Activated T-cell treated with anti-CD3 and anti-CD28 coated beads, Interleukin-2, amount 50 U/mL, for 48 hours (primary cell): ENCODE measurements at places on chromosomes 12 and 14.
A peak's percentile ranks its signal among the peaks of the same experiment; 100 is the strongest.

- no peak for DNase-seq
Observed at GRCh38 chr12:52634266-52635056, 16.1 kb upstream of the KRT73 start.

DNA sequence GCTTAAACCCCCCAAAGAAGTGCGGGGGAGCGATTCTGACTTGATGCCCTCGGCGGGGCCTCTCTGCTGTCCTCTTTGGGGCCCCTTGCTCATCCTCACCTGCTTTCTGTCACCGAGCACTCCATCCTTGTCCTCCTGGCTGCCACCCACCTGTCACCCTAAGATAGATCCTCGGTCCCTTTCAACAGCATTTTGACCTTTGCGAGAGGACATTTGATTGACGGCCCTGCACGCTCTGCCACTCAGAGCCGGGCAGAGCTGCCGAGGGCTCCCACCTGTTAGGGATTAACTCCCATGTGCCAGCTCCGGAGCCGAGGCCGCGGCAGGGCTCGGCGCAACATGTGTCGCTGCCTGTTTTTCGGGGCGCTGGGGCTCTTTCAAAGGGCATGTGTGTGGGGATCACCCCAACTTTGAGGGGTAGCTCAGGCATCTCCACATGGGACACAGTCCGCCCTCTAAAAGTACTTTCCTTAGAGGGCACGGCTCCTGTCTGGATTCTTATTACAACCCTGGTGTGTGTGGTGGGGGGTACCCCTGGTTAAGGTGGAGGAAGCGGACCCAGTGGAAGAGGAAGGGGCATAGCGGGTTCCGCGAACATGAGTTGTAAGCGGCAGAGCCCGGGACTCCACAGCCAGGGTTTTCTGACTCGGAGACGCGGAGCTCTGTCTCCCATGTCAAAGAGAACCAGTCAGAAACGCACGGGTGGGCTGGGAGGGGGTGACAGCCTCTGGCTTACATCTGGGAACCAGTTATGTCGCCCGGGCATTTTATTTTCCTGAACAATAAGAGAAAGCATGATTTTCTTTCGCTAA is 811 bp upstream of the MEG3 start:
- DNase-seq: no peak

GRCh38 chr14:77347751-77348150 is 26.9 kb downstream of the GSTZ1 start:
- no peak for DNase-seq

- peak; percentile 92 for DNase-seq
Observed at GRCh38 chr12:50283229-50283923, at the start of gene LIMA1. Gene LIMA1 (minus strand): TSS chr12:50283520. CDS start chr12:50248751, 34,769 bp downstream.

GRCh38 chr14:67514650-67515385 is 18.3 kb upstream of the PLEKHH1 start:
- peak; percentile 45 for DNase-seq

- no peak for DNase-seq
Observed at GRCh38 chr12:33536431-33536830, 96.8 kb upstream of the SYT10 start.

- peak; percentile 41 for DNase-seq
Observed at GRCh38 chr12:104890476-104891096, 67.5 kb downstream of the SLC41A2 start.

DNA sequence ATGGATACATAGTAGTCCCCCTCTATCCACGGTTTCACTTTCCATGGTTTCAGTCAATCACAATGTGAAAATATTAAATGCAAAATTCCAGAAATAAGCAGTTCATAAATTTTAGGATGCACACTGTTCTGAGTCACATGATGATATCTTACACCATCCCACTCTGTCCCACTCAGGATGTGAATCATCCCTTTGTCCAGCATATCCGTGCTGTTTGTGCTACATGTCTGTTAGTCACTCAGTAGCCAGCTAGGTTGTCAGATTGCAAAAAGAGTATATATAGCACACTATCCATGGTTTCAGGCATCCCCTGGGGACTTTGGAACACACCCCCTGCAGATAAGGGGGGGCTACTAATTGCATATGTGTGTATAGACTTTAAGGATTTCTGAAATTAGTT is 8.1 kb upstream of the NAA30 start:
- no peak for DNase-seq

GRCh38 chr12:2432856-2433255 is 361.9 kb upstream of the FKBP4 start:
- DNase-seq: no peak

- no peak for DNase-seq
Observed at GRCh38 chr12:92210071-92210470, 64.4 kb upstream of the BTG1 start.

DNA sequence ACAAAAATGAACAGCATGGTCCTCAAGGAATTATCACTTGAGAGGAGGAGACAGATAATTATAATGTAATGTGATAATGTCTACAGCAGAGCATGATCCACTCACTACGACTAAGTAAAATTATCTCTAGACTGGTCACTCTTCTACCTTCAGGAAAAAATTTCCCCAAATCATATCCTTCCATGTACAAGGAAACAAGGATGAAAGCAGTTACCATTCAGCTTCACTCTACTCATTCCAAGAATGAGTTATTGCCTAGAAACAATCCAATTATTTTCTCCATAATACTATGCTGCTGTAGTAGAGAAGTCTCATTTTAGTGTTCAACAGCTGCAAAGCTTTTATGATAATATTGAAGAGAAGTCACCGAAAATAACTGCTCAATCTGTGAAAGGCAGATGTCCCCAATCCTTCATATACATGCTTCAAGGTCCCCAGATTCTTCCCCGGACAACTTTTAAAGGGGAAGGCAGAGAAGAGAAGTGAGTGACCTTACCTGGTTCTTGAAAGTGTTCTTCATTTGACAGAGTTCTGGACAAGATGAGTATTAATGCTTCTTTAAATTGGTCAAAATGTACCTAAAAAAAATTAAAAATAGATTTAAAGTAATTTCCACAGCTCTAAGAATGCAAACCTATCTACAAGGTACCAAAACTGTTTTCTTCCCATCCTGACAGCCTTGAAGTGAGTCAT is 24.6 kb downstream of the NIN start:
- DNase-seq: no peak

GRCh38 chr12:110074089-110074488 is 25.8 kb upstream of the C12orf76 start:
- DNase-seq: no peak

DNA sequence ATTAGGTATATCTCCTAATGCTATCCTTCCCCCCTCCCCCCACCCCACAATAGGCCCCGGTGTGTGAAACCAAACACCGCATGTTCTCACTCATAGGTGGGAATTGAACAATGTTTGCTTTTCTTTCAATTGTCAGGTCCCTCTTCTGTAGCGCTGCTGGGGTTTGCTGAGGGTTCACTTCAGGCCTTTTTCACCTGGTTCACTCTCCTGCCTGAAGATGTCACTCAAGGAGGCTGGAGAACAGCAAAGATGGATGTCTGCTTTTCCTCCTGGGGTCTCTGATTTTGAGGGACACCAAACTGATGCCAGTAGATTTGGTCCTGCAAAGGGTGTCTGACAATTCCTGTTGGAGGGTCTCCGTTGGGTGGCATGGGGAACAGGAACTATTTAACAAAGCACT is 35.8 kb downstream of the KLRK1 start:
- DNase-seq: no peak

DNA sequence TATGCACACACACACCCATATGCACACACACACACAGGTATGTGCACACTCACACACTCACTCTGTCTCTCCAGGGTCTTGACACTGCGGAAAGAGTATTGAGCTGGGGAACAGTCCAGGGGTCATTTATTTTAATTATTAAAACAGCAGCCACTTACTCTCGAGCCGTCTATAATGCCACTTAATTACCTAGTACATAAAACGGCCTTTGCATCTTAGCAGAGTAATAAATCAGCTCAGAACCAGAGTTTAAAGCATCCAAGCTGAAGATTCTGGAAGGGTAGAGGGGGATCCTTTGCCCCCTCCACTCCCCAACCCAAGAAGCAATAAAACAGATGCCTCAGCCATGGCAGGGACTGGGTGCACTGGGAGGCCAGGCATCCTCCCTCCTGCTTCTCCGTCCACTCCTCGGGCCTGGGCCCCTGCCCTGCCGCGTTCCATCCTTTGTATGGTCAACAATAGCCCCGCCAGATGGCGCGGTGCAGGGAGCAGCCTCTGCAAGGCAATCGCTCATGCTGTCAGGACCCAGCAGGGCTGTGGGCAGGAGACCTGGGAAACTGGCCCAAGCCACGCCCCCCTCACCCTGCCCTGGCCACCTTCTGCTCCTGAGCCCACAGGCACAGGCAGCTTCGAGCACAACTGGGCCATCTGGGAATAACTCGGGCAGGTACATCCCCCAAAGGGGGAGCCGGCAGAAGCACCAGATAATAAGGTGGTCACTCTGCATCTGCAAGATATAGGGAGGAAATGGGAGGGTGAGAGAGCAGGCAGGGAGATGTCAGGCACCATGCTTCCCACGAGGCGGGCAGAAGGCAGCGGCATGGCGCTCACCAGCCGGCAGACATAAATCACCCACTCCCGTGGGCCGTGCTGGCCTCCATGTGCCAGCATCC is 40.9 kb downstream of the CCDC85C start:
- no peak for DNase-seq

DNA sequence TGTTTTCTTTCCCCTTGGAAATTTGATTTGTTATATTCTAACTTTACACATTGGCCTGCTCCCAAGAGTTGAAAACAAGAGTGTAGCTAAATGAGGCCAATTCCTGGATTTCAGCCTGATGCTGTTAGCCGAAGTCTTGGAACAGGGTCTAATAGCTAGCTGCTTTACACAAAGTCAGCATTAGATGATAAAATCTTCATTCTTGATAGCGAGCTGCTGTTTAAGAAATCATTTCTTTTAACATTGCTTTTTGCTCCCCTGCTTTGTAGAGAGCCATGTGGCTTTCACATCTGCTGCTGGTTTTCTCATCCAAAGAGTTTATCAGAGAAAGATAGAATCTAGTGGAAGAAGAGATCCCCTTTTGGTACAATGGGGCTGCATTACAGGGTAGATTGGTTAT is 22.3 kb downstream of the FBXW8 start:
- no peak for DNase-seq

- no peak for DNase-seq
Observed at GRCh38 chr12:38155526-38156496, 160.8 kb upstream of the ALG10B start.

DNA sequence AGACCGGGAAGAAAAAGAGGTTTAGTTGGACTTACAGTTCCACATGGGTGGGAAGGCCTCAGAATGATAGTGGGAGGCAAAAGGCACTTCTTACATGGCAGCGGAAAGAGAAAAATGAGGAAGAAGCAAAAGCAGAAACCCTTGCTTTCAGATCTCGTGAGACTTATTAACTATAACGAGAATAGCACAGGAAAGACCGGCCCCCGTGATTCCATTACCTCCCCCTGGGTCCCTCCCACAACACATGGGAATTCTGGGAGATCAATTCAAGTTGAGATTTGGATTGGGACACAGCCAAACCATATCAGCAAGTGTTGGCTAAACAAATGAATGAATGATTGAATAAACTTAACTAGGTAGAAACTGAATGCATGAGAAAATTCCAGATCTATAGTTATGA is 85.3 kb upstream of the PARP11 start:
- DNase-seq: no peak

- DNase-seq: no peak
Observed at GRCh38 chr14:50832935-50833630, 2.1 kb upstream of the NIN start.

DNA sequence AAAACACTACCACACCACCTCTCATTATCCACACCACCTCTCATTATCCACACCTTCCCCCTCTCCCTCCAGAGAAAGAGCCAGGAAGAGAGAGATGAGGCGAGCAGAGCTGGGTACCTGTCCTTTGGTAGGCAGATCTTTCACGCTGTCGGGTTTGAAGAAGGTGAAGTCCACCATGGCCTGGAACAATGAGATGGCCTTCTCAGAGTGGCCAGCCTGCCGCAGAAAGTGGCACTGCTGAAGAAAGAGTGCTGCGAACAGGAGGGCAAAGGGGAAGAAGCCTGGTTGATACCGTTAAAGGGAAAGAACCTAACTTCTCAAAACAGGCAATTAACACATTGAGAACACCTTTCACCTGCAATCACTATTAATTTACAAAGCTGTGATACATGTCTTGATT is 30.6 kb downstream of the NRDE2 start:
- DNase-seq: no peak

GRCh38 chr14:94542111-94542810 is 19.0 kb upstream of the SERPINA4 start:
- DNase-seq: no peak

DNA sequence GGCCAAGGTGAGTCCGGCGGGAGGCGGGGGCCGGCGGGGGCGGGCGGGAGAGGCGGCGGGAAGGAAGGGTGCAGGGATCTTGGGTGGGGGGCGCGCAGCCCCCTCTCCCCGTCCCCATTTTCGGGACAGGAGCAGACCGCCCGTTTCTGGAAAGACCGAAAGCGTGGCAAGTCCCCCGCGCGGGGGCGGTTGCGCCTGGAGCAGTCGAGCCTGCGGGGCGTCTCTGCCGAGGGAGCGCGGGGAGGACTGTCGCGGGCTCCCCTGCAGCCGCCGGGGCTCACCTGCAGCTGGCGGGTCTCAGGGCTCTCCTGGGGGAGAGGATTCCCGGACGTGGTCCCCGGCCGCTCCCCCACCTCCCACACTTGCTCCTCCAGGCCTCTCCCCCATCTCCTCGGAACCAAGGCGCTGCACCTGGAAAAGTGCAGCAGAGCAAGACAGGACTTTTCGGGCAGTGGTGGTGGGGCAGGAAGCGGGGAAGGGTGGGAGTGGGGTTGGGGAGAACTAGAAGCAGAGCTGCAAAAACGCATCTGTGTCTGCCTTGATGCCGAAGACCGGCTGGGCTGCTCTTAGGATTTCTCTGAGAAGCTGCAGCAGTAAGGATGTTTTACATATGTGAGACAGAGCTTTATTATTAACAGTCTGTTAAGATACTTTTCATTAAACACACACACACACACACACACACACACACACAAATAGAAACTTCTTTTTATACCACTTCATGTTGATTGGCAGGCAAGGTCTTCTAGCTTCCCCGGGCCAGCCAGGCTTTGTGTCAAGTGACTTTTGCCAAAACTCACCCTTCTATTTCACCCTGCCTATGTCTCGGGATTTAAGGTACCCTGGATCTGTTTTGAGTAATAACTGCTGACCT is 677 bp downstream of the C12orf75 start:
- DNase-seq: peak; percentile 67

GRCh38 chr14:68466491-68466977 is 326.3 kb downstream of the ZFP36L1 start:
- DNase-seq: no peak

DNA sequence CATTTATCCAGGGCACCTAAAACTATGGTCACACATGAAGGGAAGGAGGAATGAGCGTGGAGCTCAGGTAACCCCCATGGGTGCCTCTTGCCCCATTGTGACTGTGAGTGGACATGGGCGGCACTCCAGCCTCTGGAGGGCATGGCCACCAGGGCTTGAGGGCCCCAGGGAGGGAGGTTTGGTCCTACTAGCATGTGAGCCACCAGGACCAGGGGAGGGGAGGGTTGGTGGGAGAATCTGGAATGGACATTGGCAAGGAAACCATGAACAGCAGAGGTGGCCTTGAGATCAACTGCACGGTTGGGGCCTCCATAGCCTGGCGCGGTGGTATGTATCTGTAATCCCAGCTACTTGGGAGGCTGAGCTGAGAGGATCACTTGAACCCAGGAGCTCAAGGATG is 623.6 kb downstream of the AACS start:
- DNase-seq: no peak
